Activated T-helper 9 cell treated with anti-CD3 and anti-CD28 coated beads, Interleukin-2, amount 50 U/mL, for 16 hours (primary cell): ENCODE measurements at places on chromosomes 7 and 10.

- no peak for DNase-seq
Observed at GRCh38 chr10:43926371-43926770, 277.7 kb upstream of the ZNF32 start.

DNA sequence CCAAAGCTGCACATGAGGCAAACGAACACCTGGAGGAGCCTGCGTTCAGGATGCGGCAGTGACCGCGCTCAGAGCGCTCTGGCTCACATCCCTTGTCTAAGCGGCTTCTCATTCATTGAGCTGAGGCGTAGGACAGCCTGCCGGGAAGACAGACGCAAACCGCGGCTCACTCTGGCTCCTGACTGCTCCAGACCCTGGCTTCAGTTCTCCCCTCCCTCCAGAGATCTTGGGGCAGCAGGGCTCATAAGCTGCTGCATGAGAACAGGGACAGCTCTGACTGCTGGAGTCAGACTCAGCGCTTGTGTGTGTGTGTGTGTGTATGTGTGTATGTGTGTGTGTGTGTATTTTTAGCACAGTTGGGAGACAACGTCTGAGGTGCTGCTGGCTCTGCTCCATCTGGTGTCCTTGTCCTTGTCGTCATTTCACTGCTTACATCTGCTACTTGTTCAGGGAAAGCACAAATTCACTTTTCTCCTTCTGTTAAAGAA is 15.8 kb upstream of the LYZL2 start:
- no peak for DNase-seq

GRCh38 chr7:38220452-38220851 is 42.4 kb downstream of the STARD3NL start:
- no peak for DNase-seq

DNA sequence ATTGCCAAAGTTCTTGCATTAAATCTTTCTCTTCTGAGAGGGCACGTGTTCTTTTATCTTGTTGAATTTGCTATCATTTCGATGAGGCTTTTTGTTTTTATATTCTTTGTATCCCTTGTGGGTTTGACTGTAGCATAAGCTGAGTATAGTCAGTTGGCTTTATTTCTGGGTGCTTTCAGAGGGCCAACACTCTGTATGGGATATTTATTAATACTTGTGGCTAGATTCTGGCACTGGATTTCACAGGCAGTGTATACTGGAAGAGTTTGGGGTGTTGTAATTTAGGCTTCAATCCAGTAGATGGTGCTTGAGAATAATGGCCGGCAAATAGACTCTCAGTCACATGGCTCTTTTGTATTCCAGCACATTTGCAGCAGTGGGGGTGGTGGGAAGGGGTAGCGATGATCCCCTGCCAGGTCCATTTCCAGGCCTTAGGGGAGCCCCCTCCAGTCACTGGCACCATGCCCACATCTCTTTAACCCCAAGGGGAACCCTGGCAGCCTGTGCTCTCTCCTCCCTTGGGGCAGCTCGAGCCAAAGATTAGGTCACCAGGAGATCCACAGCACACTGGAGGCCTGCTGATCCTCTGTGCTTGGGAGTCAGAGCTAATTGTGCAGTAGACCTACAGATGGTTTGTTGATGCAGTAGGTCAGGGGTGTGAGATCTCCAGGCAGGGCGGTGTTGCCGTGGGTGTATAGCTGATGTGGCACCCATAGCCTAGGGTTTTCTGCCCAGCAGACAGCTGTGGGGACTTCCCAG is 81.8 kb downstream of the PTPN20 start:
- DNase-seq = no peak

- no peak for DNase-seq
Observed at GRCh38 chr10:132765435-132765834, 20.5 kb downstream of the NKX6-2 start.

DNA sequence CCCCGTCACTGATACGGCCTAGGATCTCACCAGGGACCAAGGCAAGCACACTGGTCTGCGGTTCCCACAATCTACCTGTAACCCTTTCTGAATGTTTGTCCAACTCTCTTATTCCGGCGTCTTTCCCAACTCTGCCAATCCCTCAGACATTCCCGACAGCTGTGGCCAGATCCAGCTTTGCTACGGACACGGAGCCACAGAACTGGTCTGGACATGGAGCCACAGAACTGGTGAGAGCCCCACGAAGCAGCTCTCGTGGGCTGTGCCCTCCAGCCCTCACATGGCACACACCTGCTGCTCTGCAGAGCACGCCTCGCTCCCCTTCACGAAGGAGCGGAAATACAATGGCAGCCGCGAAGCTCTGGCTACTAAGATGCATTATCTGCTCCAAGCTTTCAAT is 376.8 kb downstream of the DNAJB6 start:
- no peak for DNase-seq

GRCh38 chr7:24595671-24596418 is 22.6 kb downstream of the PALS2 start:
- no peak for DNase-seq

- no peak for DNase-seq
Observed at GRCh38 chr7:141097430-141097829, 23.6 kb downstream of the TMEM178B start.

GRCh38 chr7:129902788-129903422 is 49.9 kb downstream of the UBE2H start:
- no peak for DNase-seq

GRCh38 chr10:30893208-30893607 is 138.5 kb downstream of the ZNF438 start:
- DNase-seq = no peak

- DNase-seq = no peak
Observed at GRCh38 chr10:132179551-132180392, 7.0 kb upstream of the DPYSL4 start.

DNA sequence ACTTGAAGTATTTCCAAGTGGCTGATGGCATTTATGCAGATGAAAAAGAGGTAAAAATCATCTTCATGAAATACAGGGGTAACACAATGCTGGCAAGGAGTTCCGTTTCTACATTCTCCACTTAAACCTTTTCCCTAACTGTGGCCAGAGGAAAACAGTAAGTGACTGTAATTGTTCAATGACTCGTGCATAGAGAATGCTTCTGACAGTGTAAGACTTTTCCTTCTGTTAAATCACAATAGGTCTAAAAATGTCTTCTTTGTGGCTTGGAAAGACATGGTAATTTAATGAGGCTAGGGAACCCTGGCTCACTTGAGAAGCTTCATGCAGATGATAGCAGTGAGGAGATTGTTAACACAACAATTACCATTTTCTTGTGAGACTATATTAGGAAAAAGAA is 50.3 kb upstream of the RSU1 start:
- no peak for DNase-seq

GRCh38 chr7:7434329-7434728 is 101.3 kb downstream of the COL28A1 start:
- no peak for DNase-seq

GRCh38 chr10:100347568-100348195 is 649 bp downstream of the SCD start:
- no peak for DNase-seq

GRCh38 chr7:130481898-130482297 is 10.0 kb upstream of the MEST start:
- DNase-seq = no peak

- no peak for DNase-seq
Observed at GRCh38 chr7:55177068-55177530, 158.3 kb downstream of the EGFR start.

- DNase-seq = no peak
Observed at GRCh38 chr10:57249615-57250281, 888.7 kb upstream of the ZWINT start.

DNA sequence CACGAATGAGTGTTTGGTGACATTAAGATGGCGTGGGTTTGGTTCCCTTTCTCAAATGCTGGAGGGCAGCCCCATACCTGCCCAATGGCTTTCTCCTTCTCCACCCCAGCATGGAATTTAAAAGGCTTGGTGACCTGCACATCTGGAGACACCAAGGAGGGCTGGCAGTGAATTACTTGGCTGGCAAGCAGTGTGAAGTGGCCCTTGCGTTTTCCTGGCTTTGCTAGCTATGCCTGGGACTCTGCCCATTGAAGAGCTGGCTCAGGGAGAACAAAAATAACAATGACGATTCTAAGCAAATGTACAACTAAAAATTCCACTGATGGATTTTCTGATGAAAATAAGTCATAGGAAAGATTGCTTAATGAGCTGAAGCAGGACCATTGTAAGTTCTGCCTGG is 203.7 kb downstream of the CYP26A1 start:
- no peak for DNase-seq

DNA sequence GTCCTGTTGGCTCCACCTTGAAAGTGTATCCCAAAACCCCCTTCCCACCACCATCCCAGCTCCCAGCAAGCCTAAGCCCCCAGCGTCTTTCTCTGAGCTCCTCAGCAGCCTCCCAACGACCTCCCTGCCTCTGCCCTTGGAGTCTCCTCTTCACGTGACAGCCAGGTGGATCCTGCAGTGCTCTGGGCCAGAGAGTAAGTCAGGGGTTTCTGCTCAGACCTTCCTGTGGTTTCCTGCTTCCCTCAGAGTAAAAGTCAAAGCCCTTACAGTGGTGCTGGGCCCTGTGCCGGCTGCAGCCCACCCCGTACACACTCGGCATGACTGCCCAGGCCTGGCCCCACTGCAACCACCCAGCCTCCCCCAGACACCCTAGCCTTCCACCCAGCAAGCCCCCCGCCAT is 51.9 kb downstream of the OAT start:
- DNase-seq = no peak
